Nasal cavity respiratory epithelium epithelial cell of viscerocranial mucosa (primary cell): ENCODE measurements at places on chromosomes 4 and X. TPM values are rescaled to one million over a fixed set of nuclear protein-coding genes. Genes with fewer than 3 reads are reported as not detected.

The HAND2 gene
- total RNA-seq, result not detected in 2 replicates

The GAGE12G gene
- not detected in 2 replicates for total RNA-seq

The PAGE5 gene
- total RNA-seq, result not detected in 2 replicates

The XAGE5 gene
- total RNA-seq, result not detected in 2 replicates

The PABPC1L2B gene
- total RNA-seq, result not detected in 2 replicates

The KLB gene
- under 0.01 TPM in 2 replicates for total RNA-seq

The CYP2U1 gene
- total RNA-seq, result 4.1 and 9.4 TPM in 2 replicates

The HSFX1 gene
- total RNA-seq, result 0.34 and 0.93 TPM in 2 replicates

The ZNF732 gene
- total RNA-seq, result 0.68 and 1.8 TPM in 2 replicates

The PDE6B gene
- 0.64 and 1.0 TPM in 2 replicates for total RNA-seq

The GALNTL6 gene
- total RNA-seq, result under 0.01 TPM in 1 of 2 replicates, not detected in the other

The HSD17B13 gene
- 0.07 TPM in 1 of 2 replicates, not detected in the other for total RNA-seq

The IL1RAPL2 gene
- under 0.01 TPM in 1 of 2 replicates, not detected in the other for total RNA-seq
